ENCODE measurements at places on chromosomes 11 and 22.

DNA sequence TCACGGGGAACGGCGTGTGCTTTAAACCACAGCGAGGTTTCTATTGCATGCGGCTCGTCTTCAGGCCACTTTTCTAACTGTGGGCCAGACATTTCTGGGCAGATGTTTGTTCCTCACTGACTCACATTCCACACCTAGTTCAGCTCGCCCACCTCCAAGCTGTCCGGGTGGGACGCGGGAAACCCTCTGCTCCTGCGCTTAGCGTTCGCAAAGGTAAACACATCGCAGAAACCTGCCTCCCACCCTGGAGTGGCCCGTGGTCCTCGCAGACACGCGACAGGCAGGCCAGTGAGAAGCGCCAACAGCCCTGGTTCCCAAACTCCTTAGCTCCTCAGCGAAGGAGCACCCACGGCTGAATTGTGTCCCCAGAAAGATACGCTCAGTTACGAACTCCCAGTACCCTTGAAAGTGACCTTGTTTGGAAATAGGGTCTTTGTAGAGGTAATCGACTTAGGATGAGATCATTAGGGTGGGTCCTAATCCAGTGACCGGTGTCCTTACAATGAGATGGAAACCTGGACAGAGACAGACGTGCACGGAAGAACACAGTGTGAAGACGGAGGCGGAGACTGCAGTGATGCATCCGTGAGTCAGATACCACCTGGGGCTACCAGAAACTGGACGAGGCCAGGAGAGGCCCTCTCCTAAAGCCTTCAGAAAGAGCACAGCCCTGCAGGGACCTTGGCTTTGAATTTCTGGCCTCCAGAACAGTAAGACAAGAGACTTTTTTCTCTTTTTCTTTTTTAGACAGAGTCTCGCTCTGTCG lies 82.7 kb downstream of the CELSR1 start:
- no peak for DNase-seq

DNA sequence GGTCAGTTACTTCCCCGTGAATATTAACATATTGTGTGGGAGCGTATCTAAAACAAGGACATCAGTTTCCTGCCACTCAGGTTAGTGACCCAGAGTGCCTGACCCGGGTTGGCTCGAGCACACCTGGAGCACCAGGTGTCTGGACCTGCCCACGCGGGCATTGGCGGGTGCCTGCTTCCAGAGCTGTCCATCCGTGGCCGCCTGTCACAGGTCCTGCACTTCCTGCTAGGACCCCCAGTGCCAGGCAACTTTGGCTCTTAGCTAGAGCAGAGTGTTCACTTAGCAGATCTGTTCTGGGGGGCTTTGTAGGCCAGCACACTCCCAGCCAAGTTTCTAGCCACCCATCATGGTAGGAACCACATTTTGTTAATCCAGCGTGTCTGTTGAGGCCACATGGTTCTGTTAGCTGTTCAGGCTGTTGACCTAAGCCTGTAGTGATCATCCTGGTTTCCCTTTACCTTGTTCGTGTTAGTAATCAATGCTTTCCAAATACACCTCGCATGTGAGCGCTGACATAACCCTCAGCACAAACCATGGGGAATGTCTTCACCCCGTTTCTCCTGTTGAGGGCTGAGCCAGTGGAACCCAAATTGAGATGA lies 29.5 kb downstream of the MOV10L1 start:
- no peak for DNase-seq

- no peak for DNase-seq
Observed at GRCh38 chr22:48941903-48942575, 885.6 kb downstream of the BRD1 start.

GRCh38 chr11:19220903-19221724 lies 19.3 kb upstream of the CSRP3 start:
- no peak for DNase-seq

DNA sequence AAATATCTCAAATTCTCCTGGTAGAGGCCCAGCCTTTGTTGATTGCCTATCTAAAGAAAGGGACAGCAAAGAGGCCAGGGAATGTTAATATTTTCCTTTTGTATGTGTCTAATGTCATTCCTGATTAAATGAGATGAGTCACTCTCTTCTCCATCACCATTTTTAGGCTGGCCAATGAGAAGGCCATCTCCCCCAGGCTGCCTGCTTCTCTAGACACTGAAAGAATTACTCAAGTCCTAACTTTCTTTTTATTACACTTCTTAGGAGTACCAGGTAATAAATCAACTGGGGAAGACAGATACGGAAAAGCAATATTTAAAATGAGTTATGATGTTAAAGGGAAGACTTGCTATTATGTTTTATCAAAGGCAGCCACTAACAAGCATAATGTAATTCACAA lies 259.2 kb upstream of the SORL1-AS1 start:
- DNase-seq = no peak

GRCh38 chr11:15938121-15938611 lies 418.2 kb downstream of the SOX6 start:
- no peak for DNase-seq

- DNase-seq = no peak
Observed at GRCh38 chr11:104049116-104049515, 12.7 kb downstream of the DDI1 start.

- no peak for DNase-seq
Observed at GRCh38 chr22:24437091-24437490, 9.7 kb downstream of the ADORA2A start.

DNA sequence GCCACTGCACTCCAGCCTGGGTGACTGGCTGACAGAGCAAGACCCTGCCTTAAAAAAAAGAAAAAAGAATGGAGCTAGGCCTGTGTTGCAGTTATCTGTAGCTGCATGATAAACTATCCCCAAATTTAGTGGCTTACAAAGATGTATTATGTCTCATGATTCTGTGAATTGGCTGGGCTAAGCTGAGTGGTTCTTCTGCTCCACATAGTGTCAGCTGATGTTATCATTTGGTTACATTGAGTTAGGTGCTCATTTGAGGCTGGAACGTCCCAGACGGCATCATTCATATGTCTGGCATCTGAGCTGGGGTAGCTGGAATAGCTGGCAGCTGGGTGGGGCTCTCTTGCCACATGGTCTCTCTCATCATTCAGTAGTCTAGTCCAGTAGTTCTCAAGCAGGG lies 8.2 kb upstream of the ASCC2 start:
- DNase-seq = no peak

DNA sequence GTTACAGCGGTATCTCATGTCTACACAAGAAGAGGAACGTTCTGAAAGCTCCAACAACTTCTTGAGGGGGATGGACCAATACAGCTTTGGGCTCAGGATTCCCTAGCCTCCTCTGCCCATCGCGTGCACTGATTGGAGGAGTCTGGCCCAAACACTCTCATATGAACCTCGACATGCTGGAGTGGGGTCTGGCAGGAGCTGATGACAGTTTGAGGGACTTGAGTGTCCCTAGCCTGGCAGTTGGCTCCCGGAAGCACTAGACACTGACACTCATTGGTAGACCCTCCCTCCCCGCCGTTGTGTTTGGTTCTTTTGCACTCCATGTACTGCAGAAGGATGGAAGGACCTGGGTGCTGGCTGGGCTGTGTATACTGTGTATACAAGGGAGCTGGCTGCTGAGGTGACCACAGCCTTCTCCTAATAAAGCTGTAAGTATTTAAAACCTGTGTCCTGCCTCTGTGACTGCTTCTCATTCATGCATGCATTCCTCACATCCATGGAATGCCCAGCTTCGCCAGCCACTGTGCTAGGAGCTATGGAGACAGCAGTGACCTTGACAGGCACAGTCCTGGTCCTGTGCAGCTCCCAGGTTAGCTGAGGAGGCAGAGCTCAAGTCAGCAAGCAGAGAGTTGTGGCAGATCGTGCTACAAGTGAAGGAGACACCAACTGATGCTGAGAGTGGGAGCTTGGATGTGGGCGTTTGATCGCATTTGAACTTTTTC lies 27.9 kb downstream of the ADAMTS15 start:
- DNase-seq = no peak

DNA sequence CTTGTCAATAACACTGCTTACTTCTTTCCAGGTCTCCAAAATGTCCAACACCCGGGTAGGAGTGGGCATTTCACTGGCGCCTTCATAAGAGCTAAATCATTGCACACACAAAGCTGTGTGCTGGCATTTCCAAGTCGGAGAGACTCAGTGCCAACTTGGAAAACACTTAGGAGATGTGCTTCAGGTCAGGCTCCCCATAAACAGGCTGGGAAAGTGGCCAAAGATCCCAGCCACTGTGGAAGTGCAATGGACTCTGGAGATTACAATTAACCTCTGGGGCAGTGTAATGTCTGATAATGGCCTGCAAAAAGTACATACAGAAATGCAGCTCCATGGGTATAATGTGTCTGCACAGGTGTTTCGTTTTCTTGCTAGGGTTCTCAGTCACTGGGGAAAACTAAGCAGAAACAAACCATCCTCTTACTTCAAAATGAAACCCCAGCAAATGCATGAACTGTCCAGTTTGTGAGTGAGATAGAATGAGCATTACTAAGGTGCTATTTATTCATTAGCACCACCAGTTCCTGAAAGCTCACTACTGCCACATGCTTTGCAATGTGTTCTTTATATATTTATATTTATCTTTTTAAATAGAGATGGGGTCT lies 79.0 kb downstream of the ABTB2 start:
- DNase-seq = no peak

DNA sequence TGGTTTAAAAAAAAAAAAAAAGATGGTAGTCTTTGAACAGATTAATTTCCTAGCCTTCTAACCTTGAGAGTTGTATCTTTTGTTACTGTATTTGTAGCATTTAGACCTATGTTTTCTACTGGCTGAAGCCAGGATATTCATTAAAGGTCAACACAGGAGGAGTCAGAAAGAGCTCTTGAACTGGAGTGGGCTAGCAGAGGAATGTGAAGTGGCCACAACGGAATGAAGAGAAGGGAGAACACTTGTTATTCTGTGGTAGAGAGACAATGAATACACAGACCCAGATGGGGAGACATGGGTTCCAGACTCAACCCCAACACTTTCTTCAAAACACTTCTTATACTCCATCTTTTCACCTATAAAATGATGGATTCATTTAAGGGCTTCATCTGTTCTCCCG lies 88.1 kb downstream of the RELT start:
- DNase-seq = no peak

DNA sequence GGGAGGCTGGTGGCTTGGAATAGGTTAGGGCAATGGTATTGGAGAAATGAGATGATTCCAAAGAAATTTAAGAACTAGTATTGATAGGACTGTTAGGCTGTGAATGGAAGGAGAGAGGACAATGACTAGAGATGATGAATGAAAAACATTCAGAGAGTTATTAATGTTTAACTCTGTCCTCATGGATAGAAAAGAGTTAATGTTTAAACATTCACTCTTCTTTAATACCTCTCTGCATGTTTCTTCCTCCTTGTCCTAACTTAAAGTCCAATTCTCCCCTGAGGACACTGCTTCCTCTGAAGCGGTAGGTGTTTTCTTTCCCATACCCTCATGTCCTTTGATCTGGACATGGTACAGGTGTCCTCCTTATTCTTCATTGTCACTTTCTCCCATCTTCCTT lies 13.4 kb downstream of the CHEK1 start:
- no peak for DNase-seq

- DNase-seq = no peak
Observed at GRCh38 chr11:121482231-121483129, 29.7 kb upstream of the SORL1-AS1 start.

GRCh38 chr11:76026281-76026680 lies 180.0 kb downstream of the WNT11 start:
- no peak for DNase-seq

GRCh38 chr11:113255096-113255495 lies 59.3 kb upstream of the TTC12 start:
- no peak for DNase-seq

DNA sequence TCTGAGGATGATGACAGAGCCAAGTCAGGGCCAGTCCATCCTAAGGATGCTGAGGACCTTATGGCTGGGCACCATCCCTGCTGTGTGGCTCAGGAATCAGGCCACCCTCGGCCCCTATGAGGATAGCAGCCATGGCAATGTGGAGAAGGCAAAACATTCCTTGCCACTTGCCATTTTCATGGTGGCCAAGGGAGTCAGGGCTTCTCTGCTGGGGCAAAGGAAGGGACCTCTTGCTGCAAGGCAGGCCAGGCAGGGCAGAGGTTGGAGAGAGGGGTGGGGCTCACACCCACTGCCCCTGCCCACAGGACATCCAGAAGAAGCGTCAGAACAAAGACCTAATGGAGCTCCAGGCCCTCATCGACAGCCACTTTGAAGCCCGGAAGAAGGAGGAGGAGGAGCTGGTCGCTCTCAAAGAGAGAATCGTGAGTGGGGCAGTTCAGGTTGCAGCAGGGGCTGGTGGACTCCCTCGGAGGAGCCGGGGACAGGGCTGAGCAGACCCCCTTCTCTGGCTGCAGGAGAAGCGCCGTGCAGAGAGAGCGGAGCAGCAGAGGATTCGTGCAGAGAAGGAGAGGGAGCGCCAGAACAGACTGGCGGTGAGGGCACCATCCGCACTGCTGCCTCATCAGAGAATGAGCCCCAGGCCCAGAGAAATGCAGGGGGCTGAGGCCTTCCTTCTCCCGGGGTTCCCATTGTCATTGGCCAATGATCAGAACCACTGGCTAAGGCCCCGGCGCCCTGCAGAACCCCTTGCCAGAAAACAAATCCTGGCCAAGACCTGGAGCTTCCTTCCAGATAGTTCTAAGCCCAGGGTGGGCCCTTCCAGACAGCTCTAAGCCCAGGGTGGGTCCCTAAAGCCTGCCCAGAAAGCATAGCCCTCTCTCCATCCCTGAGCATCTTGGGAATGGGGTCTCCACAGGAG lies 13.5 kb upstream of the MRPL23 start:
- DNase-seq = no peak

- DNase-seq = no peak
Observed at GRCh38 chr22:23054531-23055257, 15.6 kb upstream of the GNAZ start.

GRCh38 chr22:39814899-39815298 lies 78.7 kb downstream of the ENTHD1 start:
- DNase-seq = no peak

GRCh38 chr22:24496661-24497060 lies 1.5 kb downstream of the UPB1 start:
- DNase-seq = no peak

- no peak for DNase-seq
Observed at GRCh38 chr11:85755285-85755684, 55.7 kb downstream of the SYTL2 start.

DNA sequence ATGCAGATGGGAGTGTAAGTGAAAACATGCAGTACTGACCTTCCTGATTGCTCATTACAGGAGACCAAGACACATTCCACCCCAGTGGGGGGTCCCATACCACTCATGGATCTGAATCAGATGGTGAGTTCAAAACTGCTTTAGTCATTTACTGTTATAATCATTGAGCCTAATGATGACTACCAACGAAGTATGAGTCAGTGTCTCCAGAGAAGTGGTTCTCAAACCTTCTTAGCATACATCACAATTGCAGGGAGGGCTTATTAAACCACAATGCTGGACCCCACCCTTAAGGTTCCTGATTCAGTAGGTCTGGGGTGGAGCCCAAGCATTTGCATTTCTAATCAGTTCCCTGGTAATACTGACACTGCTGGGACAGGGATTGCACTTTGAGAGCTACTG lies 75.8 kb downstream of the CD44 start:
- DNase-seq = peak; percentile 95

- DNase-seq = no peak
Observed at GRCh38 chr11:17379383-17380180, 8.9 kb downstream of the KCNJ11 start.

All from skeletal muscle cell (primary cell).